NCI-H1417 (cell line): ENCODE measurements at places on chromosomes 5 and 9.
A peak's percentile ranks its signal among the peaks of the same experiment; 100 is the strongest.

- DNase-seq = no peak
Observed at GRCh38 chr5:80654054-80654390, 430 bp upstream of the MSH3 start.

DNA sequence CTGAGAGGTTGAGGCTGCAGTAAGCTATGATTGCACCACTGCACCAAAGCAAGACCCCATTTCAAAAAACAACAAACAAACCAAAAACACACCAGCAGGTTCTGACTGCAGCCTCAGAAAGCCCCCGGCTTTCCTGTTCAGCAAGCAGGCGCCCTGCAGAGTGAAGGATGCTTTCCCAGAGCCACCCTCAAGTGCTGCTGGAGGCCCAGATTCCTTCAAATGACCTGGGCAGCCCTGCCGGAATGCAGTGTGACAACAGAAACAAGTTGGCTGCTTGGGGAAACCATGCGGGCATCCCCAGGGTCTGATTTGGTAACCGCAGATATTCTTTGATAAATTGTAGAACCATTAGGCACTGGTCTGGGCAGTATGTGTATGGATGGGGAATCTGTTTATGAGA lies 35.7 kb upstream of the GNE start:
- DNase-seq = no peak

DNA sequence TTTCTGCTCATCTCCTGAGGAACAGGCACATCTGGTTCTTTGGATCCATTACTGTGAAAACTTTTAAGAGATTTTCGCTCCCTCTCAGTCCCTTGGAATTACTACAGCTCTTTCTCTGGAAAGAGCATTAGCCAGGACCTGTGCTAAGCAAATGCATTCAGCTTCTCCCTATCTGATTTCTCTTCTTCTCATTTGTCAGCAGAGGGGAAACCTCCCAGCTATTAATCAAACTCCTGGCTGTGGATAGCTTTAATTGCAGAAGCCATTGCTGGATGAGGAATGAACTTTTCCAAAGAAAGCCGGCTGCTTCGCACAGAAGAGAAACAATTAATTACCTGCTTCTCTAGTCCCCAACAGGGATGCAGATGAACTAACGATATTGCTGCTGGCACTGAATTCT lies 37.9 kb downstream of the TLR4 start:
- no peak for DNase-seq

DNA sequence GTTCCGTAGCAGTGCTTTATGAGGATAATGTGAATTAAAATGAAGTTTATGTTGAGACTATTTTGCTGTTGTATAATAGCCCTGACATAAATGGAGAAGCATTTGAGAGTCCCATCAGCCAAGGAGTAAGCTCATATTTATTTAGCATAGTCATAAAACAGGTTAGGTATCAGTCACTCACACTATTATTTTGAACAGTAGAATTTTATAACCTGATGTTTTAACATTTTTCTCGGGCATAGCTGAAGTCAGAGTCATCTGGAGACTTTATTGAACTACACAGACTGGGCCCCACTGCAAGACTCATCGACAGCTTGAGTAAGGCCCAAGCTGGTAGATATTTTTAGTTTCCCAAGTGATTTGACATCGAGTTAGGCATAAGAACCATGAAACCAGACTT lies 620.3 kb upstream of the WWC1 start:
- DNase-seq = no peak

DNA sequence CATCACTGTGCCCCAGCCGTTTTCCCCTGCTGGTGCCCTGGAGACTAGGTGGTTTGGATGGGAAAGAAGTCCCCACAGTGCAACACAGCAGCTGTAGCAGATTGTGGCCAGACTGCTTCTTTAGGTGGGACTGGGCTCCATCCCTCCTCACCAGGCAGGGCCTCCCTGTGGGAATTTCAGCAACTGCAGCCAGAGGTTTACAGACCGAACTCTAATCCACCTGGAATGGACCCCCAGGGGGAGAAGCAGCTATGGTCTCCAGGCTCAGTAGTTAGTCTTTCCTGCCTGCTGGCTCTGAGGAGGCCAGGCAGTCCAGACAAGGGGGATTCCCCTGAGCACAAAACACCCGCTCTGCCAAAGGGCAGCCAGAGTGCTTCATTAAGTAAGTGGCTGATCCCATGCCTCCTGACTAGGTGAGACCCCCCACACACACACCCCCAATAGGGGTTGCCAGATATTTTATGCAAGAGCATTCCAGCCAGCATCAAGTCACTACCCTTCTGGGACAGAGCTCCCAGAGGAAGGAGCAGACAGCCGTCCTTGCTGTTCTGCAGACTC lies 188.9 kb downstream of the SGCD start:
- DNase-seq = no peak

- DNase-seq = no peak
Observed at GRCh38 chr9:123036893-123037545, 3.6 kb downstream of the GPR21 start.

GRCh38 chr9:18826248-18826647 lies 206.8 kb downstream of the SAXO1 start:
- DNase-seq = peak; percentile 10

DNA sequence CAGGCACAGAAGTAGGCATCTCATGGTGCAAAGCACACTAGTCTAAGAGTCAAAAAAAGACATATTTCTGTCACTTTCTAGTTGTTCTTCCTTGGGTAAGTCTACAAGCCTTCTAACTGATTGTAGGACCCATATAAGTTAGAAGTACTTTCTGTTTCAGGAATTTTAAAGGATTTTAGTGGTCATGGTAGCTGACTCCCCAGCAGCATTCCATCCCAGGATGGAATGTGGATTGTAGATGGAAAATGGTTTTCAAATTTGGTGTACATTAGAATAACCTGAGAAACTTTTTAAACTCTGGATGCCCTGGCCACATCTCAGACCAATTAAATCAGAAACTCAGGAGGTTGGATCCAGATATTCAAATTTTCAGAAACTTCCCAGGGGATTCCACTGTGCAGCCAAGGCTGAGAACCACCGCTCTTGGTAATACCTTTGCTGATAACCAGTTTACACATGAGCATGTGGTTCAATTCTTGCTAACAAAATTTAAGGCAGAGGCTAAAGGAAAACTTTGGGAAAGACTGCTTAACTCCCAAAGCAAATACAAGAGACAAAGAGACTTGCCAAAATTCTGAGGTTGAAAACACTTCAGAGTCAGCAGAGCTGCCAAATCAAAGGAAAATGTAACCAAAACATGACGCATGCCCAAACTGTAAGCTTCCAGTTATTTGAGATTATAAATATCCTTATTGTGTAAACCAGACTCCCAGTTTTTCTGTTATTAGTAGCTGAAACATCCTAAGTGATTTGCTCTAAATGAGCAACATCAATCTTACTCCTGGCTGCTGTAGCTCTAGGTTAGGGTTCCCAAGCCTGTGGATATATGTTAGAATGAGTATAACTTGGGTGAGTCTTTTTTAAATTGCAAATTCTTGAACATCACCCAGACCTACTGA lies 145.4 kb upstream of the MTAP start:
- no peak for DNase-seq

DNA sequence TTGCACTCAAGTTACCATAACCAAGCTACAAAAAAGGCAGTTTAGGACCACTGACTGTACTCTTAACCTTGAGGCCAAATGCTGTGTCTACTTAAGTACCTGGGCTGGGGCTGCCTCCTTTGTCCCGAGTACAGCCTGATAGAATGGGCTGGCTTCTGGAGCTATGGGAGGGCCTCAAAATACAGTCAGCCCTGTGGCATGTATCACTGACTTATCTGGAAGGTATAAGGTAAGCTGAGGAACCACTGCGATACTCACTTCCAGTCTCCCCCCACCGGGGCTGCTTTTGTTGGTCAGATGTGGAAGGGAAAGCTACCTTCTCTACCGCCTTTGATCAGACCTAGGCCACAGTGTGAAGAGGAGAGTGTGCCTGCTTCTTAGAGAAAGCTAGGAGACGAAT lies 404.8 kb downstream of the ARHGEF28 start:
- no peak for DNase-seq

GRCh38 chr5:35920890-35921289 lies 17.5 kb downstream of the CAPSL start:
- DNase-seq = no peak

- no peak for DNase-seq
Observed at GRCh38 chr5:135222771-135223170, 176.3 kb downstream of the MACROH2A1 start.

GRCh38 chr9:121009650-121010049 lies 40.4 kb downstream of the C5 start:
- no peak for DNase-seq

GRCh38 chr5:147400126-147400809 lies 109.6 kb downstream of the DPYSL3 start:
- no peak for DNase-seq

DNA sequence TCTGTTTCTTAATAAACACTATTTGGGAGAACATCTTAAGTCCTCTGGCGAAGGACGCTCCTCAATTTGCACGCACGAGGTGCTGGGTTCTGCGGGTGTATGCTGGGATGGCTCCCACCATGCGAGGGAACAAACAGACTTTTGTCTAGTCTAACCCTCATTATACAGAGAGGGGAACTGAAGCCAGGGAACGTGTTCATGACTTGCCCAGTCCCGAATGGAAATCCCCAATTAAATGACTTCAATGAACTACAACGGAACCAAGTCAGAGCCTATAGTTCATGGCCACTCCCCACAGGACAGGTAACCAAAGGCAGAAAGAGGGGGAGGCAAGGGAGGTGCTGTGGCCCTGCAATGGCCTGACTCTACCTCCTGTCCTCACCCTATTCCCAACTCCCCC lies 9.3 kb downstream of the TLE1 start:
- DNase-seq = peak; percentile 11

- DNase-seq = no peak
Observed at GRCh38 chr9:27089706-27090105, 19.3 kb upstream of the TEK start.

- no peak for DNase-seq
Observed at GRCh38 chr9:128910906-128911305, 9.9 kb upstream of the PHYHD1 start.

DNA sequence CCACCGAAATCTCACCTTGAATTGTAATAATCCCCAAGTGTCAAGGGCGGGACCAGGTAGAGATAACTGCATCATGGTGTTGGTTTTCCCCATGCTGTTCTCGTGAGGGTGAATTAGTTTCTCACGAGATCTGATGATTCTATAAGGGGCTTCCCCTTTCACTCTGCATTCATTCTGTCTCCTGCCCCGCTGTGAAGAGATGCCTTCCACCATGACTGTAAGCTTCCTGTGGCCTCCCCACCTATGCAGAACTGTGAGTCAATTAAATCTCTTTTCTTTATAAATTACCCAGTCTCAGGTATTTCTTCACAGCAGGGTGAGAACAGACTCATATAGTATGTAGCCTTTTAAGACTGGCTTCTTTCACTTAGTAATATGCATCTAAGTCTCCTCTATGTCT lies 128.1 kb upstream of the NR5A1 start:
- DNase-seq = no peak

DNA sequence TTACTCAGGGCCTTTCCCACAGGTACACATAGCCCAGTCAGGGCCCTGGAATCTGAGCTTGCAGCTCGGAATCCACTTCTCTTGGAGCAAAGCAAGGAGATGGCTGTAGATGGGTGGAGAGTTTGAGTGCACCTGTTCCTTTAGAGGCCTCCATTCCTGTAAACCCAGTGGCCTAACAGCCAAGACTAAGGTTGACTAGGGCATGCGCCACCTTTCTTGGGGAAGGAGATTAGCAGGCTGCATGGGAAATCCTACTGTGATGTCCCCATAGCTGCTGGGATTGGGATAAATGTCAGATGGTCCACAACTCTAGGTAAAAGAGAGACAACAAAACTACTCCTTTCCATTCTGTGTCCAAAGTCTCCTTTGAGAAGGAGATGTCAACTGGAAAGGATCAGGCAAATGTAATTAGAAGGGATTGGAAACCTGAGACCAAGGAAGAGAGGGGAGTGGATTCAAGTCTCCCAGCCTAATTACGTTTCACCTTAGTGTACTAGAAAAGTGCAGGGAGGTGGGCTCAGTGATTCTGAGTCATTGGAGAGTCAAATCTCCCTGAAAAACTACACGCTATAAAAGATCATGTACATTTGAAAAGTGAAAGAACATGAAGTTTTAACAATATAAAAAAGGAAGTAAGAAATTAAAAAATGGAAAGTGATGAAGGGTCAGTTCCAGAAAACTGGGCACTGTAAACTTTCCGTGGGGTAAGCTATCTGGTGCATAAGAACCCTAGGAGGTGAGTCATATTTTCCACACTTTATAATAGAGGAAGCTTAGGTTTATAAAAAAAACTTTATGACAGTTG lies 104.2 kb downstream of the SEC61B start:
- DNase-seq = no peak

- no peak for DNase-seq
Observed at GRCh38 chr5:129506086-129506485, 46.0 kb downstream of the ADAMTS19 start.

DNA sequence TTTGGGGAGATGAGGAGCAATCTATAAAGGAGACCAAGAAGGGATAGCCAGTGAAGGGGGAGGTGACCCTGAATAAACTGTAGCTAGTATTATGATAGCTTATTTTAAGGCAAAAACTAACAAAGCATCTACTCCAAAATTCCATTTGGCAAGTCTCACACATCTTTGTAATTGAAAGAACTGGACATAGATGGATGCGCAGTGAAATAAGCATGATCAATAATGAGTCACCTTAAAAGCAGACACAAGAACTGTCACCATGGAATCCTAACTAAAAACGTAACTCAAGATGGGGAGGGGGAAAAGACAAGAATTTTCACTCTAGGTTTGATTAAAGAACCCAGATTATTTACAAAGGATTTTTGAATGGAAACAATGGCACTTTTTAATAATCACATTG lies 164.5 kb downstream of the MED27 start:
- DNase-seq = no peak

DNA sequence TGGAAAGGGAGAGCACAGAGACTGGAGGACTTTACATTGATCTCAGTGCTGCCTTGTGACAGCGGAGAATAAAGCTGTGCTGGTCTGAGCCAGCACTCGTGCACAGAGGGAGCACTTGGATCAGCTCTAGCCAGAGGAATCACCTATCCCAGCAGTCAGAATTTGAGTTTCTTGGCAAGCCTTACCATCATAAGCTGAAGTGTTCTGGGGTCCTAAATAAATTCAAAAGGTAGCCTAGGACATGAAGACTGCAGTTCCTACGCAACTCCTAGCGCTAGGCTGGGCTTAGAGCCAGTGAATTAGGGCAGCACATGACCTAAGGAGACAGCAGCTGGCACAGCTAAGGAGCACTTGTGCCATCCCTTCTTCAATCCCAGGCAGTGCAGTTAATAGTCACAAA lies 119.5 kb downstream of the HMHB1 start:
- DNase-seq = no peak
